ENCODE measurements at places on chromosomes 4 and X. TPM values are rescaled to one million over a fixed set of nuclear protein-coding genes. Genes with fewer than 3 reads are reported as not detected.

DNA sequence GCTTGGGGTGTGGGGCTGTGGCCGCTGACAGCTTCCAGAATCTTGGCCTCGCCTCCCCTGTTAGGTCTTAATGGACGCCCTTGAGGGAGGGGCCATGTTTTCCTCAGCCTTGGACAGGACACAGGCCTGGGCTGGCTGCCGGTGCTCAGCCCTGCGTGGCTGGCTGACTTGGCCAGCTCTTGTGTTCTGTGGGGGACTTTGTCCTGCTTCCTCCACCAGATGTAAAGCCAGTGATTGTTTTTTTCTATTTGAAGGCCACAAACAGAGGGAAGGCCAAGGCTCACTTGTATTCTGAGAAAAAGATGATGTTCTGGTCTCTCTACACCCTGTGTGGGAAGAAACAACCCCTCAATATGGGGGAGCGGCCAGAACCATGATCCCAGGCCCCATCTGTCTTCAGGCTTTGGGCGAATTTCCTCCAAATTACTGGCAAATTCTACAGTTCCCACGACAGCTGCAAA, 71.3 kb downstream of the HTRA3 start:
- DNase-seq = peak; percentile 54

- DNase-seq = no peak
Observed at GRCh38 chrX:136630881-136631280, 17.1 kb upstream of the CD40LG start.

DNA sequence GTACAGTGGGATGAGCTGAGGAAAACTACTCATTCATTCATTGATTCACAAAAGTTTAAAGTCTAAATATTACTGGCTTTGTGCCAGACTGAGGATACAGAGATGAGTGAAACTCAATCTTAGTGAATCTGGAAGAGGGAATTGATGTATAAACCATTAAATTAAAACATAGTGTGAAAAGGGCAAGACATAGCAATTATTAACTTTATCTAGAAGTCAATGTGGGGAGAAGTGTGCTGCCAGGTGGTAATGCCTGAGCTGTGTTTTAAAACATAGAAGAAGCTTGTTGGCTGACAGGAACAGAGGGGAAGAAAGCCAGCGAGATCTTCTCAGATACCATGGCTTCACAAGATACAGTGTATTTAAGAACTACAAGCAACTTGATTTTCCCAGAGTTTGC, 153.4 kb downstream of the BMPR1B start:
- DNase-seq = no peak

DNA sequence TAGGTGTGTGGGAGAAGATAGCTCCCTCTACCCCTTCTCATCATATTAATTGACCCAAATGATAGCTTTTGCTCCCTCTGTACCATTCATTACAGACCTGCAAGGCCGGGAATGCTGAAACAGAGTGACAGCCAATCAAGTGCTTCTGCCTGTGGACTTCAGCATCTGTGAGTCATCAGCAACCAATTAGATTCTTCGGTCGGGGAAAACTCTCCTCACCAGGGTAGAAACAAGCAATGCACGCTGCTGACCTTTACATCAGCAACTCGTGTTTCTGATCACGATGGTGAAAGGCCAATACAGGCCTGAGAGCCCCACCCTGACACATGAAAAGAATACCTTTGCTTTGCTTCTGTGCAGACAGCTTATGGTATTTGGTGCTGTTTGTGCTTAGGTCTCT, 347.2 kb upstream of the DDX53 start:
- peak; percentile 50 for DNase-seq

The GK2 gene
- not detected for total RNA-seq

The RHOXF1 gene
- 7.2 TPM for total RNA-seq

The ADGRL3 gene
- total RNA-seq = 39.6 TPM

GRCh38 chr4:35772291-35772690, 472.0 kb downstream of the ARAP2 start:
- DNase-seq = no peak

The DSPP gene
- total RNA-seq = not detected

- no peak for DNase-seq
Observed at GRCh38 chr4:18935659-18936345, 914.2 kb upstream of the LCORL start.

The CCNB3 gene
- 0.94 TPM for total RNA-seq

The FATE1 gene
- not detected for total RNA-seq

The CENPVL1 gene
- total RNA-seq = not detected

The AMBN gene
- not detected for total RNA-seq

GRCh38 chrX:37993176-37993575, 13.2 kb upstream of the SYTL5 start:
- no peak for DNase-seq

GRCh38 chrX:126658447-126658846, 105.8 kb upstream of the DCAF12L1 start:
- no peak for DNase-seq

The TMEM164 gene
- total RNA-seq = 25.6 TPM

- no peak for DNase-seq
Observed at GRCh38 chr4:36303426-36304137, 22.2 kb downstream of the DTHD1 start.

Data from Peyer's patch (tissue), 4 donors.